ENCODE measurements at places on chromosomes 11 and 22.

DNA sequence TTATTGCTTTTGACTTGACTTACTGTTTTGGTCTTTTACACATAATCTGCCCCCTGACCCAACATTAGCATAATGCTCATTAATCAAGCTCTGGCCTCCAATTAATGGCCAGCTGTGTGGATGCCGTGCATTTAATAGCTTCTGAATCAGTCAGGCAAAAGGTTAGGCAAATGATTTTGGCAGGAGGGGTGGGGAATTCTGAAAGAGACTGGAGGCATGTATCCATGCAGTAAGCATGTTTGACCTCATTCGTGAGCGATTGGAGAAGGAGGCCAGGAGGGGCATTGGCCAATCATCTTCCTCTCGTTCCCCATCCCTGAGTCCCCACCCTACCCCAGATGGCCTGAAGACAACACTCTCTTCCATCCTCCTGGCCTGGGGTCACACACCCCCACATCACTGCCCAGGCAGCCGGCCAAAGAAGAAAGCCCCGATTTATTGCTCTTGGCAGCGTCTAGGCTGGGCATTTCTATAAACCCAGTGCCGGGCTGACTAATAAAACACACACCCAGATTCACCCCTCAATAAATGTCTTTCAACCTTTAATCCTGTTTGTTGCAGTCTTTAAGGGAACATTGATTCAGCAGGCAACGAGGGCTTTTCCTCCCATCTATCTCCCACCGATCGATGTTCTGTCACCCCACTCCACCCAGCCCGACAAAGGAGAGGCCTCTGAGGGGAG, 150.0 kb downstream of the OPCML start:
- no peak for DNase-seq

DNA sequence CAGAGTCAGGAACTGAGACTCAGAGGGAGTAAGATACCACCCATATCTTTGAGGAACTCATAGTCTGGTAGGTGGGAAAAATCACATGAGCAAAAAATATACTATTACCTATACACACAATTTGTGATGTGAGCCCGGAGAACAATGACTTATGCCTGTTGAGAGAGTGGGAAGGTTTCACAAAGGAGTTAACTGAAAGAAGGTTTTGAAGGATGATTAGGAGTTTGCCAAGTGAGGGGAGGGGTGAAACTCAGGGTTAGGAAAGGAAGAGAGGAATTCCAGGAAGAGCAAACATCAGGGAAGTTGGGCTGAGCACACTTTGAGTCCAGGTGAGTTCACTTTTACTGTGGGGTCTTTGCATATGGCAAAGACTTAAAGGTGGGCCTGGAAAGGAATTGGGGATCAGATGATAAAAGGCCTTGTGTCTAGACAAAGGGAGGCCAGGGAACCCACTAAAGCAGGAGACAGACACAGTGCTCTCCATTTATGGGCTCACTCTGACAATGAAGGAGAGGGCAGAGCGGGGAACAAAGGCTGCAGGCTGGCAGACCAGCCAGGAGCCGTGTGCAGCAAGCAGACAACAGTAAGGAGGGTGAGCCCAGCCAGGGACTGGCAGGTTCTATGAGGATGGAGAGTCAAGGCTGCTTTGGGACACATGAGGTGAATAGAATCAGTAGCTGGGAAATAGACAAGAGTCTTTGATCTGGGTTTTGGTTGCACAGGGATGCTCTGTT, 33.1 kb downstream of the TSPAN18 start:
- DNase-seq: no peak

- peak; percentile 66 for DNase-seq
These were observed 71.5 kb downstream of the FAT3 start for GRCh38 chr11:92296138-92296515.

- DNase-seq: peak; percentile 76
These were observed 4.4 kb downstream of the CACNA1I start for GRCh38 chr22:39574779-39575551.

- no peak for DNase-seq
These were observed 108.3 kb downstream of the TIMP3 start for GRCh38 chr22:32909581-32910428.

DNA sequence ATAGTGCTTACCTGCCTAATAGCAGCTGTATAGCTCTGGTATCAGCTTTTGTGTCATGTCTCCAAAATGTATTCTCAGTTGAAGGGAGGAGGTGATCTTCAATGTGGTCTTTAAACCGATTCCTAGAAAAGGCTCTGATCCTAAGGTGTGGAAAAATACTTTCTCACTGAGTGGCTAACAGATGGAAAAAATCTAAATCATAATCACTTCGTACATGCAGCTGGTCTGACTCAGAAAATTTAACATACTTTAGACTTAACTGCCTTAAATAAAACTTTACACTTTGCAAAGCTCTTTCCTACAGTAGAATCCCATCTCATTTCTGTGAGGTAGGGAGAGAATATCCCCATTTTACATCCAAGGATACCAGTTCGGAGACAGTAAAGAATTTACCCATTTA, 38.0 kb downstream of the C2CD3 start:
- DNase-seq: no peak

DNA sequence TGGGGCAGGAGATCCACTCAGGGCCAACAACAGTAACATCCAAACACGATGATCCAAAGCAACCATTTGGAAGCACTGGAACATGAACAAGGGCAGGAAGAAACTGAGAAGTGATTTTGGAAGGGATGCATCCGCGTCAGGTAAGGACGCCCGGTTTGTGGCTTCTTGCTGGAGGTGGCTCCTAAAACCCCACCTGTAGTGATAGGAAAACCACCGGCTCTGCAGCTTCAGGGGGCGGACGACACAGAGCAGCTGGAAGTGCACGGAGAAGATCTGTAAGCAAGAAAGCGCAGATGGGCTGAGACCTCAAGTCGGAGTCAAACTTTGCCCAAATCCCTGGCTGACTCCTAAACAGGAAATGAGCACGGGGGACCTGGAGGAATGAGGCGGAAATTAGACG, 1066.1 kb downstream of the BRD1 start:
- no peak for DNase-seq

All from amniotic epithelial cell (primary cell).